ENCODE measurements at places on chromosomes 3 and 15.

GRCh38 chr3:37530047-37530697, 331.5 kb upstream of the CTDSPL start:
- no peak for DNase-seq

GRCh38 chr3:50658831-50659230, 15.9 kb upstream of the DOCK3 start:
- DNase-seq = no peak

- DNase-seq = no peak
These were observed 114.7 kb upstream of the LMOD3 start for GRCh38 chr3:69236812-69237707.

DNA sequence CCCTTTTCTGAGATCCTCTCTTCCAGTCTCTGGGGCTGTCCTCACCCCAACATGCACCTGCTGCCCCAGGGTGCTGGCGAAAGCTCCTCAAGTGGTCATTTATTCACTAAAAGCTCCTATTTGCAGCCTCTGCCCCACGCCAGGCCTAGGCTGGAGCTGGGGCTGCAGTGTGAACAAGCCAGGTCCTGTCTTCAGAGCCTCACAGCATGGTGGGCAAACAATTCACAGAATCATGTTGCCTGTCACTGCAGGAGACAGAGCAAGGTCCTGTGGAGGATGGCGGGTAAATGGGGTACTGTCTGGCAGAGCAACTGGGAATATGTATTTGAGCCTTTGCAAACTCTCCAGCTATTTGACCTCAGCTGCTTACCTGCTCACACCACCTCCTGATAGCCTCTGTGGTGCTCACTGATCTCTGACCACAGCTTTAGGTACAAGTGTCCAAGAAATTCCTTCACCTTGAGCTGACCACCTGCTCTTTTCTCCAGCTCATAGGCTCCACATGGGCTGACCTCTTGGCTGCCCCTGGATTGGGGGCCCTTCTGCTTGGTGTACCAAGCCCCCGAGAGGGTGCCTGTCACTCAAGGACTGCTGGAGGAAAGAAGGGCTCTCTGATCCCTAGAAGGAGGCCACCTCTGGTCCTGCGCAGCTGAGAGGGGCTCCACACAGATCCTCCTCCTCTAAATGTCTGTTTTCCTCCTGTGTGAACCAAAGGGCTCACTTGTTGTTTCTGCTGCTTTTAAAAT, 35.6 kb downstream of the AMOTL2 start:
- no peak for DNase-seq

- no peak for DNase-seq
These were observed 68.3 kb upstream of the TBC1D5 start for GRCh38 chr3:17810759-17811158.

GRCh38 chr15:56032373-56032772, 39.0 kb upstream of the NEDD4 start:
- DNase-seq = no peak

DNA sequence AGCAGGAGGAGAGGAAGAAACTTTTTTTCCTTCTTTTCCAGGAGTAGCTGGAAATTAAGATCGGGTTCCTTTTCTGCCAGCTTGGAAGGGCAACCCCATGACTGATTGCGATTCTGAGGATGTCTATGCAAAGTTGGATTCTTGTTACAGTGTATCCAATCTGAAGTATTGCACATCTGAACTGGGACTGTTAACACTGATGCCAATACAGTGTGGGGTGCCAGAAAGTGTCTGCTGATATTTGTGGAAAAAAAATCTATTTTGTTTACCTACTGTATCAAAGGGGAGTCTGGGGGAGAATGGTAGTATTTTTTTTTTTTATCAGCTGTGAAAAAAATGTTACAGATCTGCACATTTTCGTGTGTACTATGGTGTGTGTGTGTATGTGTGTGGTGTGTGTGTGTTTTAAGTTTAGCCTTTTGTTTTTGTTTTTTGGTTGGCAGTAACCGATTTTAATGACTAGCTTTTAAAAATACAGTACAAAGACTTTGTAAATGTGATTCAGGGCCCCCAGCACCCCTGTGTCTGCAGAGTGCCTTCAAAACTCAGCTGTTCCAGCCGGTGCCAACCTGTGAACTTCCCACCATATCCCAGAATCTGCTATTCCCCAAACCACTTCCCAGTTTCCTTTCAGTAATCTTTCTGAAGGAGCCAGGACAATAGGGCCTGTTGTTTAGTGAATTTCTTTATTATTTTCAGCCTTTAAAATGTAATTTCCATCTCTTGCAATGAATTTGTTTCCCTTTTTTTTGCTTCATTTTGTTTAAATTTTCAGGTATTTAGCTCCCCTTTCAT, 1.9 kb downstream of the RAP2B start:
- no peak for DNase-seq

GRCh38 chr3:65617209-65617608, 421.5 kb downstream of the MAGI1 start:
- DNase-seq = no peak
